ENCODE measurements at places on chromosomes 11 and 22. TPM values are rescaled to one million over a fixed set of nuclear protein-coding genes. Genes with fewer than 3 reads are reported as not detected.

The DGCR6L gene
- 40.2 TPM for total RNA-seq

The THAP7 gene
- 29.5 TPM for total RNA-seq

The SPON1 gene
- 15.5 TPM for total RNA-seq

The OR51I1 gene
- not detected for total RNA-seq

The P2RY2 gene
- not detected for total RNA-seq

The JHY gene
- 1.6 TPM for total RNA-seq

The INPP5J gene
- 4.9 TPM for total RNA-seq

The PTPRCAP gene
- total RNA-seq: not detected

The LRRC55 gene
- total RNA-seq: 8.6 TPM

The FGF4 gene
- not detected for total RNA-seq

The SAA4 gene
- not detected for total RNA-seq

The TMPRSS5 gene
- total RNA-seq: 2.8 TPM

The TTC36 gene
- 0.60 TPM for total RNA-seq

The CD248 gene
- total RNA-seq: 94.6 TPM

The APLNR gene
- 3.3 TPM for total RNA-seq

The GLB1L3 gene
- total RNA-seq: 0.27 TPM
